ENCODE measurements at places on chromosomes 7 and 10.
A peak's percentile ranks its signal among the peaks of the same experiment; 100 is the strongest.

DNA sequence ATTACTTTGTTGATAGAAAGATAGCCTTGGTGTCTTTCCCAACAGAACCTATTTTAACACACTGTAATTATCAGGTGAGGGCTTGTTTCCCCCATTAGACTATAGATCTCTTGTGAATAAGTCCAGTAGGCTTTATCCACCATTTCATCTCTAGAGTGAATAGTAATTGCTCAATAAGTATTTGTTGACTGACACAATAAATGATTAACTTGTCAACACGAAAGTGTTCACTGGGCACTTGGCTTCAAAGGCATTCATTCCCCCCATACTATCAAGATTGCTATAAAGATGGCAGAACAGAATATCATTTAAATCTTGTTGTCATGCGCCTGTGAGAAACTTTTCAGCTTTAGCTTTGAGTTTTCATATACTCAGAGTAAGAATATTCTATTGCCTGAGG is 424.5 kb upstream of the LRRTM3 start:
- DNase-seq = no peak

DNA sequence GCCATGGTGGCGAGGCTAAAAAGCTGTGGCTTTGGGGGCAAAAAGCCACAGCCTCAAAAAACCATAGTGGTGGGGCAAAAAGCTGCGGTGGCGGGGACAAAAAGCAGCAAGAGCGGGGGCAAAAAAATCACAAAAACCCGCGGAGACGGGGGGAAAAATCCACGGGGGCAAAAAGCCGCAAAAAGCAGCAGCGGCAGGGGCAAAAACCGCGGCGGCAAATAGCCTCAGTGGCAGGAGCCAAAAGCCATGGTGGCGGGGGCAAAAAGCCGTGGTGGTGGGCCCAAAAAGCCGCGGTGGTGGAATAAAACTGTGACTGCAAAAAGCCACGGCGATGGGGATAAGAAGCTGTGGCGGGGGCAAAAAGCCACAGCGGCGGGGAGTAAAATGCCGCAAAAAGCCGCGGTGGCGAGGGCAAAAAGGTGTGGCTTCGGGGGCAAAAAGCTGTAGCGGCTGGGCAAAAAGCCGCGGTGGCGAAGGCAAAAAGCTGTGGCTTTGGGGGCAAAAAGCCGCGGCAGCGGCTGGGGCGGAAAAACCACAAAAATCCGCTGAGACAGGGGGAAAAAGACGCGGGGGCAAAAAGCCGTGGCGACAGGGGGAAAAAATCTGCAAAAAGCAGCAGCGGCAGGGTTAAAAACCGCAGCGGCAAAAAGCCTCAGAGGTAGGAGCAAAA is 526.6 kb downstream of the ZNF33B start:
- DNase-seq = no peak

DNA sequence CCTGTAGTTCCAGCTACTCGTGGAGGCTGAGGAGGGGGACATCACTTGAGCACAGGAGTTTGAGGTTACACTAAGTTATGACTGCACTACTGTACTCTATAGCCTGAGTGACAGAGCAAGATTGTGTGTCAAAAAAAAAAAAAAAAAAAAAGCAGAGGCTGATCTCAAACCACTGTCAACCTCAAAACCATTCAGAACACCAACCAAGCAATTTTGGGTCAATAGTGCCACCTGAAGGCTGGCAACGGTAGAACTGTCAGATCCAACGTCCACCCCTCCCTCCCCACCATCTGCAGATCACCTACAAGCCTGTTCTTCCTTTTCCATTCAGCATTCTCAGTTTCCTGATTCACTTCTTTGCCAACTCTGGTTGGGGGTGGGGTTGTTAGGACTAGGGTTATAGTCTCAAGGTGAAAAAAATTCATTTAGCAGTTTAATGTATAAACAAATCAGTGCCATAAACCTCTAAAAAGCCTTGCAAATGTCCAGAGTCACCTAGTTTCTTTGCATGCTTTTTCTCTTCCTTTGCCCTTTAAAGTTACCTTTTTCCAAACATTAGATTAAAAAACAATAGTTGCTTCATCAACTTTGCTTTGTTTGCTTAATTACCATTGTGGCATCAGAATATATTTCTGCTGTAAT is 2.6 kb downstream of the MRPS33 start:
- DNase-seq = peak; percentile 77

DNA sequence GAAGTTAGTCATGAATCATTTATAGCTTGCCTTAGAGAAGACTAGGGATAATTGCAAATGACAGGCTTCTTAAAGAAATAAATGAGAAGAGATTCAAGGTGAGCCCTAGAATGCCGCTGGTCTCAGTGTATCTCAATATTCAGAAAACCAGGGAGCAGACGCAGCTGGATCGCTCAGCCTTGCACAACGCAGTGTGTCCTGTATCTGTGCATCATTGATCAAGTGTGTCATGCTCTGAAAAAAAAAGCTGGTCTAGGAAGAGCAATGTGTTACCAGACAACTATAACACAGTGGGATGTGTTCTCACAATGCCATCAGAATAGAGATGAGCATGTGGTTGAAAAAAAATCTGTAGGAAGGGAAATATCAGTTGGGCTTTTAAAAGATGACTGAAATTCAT is 230.1 kb downstream of the CALN1 start:
- no peak for DNase-seq

DNA sequence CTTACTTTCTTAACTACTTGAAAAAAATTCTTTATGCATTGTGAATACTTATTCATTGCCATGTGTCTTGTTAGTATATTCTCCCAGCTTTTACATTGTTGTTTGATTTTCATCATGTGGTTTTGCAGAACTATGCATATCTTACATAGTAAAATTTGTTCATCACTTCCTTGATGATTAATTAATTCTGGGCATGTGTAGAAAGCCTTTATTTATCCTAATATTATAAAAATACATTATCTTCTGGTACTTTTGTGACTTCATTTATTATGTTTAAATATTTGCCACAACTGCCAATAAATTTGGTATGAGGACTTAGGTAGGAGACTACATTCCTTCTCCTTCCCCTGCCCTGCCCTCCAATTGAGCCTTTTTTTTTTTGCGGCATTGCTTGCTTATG is 166.0 kb upstream of the ZNF32 start:
- no peak for DNase-seq

DNA sequence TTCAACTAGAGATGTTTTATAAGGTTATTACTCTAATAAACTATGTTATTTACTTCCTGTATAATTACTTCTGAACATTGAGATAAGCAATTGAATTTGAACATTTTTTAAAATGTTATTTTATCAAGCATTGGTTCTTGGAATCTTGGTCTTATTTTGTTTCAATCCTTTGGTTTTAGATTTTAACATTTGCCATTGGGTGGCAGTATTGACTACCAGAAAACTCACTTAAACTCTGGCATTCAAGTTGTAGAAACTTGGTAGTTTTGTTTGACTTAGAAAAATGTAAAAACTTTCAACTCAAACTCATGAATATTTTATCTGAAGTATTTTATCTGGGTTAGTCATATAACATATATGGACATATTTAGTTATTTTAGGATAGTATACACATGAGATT is 48.1 kb downstream of the ATRNL1 start:
- no peak for DNase-seq

GRCh38 chr10:67110286-67110685 is 184.4 kb downstream of the LRRTM3 start:
- DNase-seq = no peak

DNA sequence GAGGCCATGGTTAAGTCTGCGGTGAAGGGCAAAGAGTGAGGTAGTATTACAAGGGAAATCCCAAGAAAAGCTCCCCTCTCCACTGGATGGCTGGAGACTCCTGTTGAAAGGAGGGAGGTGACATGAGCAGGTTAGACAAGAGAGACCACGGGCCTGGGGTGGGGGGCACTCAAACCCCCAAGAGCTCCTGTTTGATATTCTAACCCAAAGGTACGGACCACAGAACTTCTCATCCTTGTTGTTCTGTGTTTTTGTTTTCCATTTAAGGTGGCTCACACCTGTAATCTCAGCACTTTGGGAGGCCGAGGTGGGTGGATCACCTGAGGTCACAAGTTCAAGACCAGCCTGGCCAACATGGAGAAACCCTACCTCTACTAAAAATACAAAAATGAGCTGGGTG is 11.6 kb downstream of the VSTM4 start:
- no peak for DNase-seq

GRCh38 chr7:77276120-77276519 is 76.5 kb upstream of the FGL2 start:
- DNase-seq = no peak

- no peak for DNase-seq
These were observed 409.7 kb upstream of the NFE2L3 start for GRCh38 chr7:25742316-25742715.

DNA sequence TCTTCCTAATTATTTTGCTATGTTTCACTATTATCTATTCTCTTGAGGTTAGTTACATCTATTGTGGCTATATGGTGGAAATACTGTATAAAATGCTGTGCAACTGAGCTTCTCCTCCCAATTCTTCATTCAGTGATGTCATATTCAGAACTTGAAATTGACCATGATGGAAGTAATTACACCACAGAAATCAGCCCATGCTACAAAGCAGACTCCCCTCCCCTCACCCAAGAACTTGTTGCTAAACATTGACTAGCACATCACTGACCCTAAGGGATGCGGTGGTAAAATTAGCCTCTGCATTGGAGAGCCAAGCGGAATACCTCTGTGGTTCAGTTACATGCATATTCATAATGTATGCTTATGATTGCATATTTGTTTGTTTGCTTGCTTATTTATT is 8.8 kb downstream of the CALD1 start:
- no peak for DNase-seq

DNA sequence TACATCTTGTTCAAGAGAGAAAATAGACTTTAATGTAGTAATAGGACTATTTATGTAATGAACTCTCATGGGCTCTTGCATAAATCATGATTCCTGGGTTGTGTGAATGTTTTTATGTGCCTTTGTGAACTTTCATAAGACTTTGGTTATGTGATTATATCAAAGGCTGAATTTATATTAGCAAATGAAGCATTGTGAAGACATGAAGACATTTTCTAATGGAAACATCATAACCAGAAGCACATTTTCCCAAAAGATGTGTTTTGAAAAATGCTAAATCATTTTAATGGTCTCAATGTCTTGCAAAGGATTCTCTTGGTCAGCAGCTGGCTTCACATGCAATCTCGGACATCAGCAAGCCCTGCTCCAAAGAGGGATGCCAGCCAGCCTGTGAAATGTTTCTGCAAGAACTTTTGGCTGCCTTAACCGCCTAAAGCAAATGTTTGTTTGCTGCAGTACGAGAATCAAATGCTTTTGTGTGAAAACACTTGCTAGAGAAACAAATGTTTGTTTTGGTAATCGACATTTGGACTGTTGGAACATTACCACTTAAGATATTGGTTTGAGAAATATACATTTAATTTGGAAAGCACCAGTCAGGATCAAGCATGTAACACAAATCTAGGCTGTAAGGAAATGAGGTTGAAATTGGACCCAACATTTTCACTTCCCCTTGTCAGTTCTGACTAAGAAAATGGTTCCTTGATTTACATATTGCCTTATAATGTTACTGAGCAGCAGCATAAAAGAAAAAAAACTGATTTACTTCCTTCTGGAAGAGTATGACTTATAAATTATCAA is 102.1 kb downstream of the RTKN2 start:
- peak; percentile 5 for DNase-seq

- DNase-seq = no peak
These were observed 85.5 kb downstream of the WDR37 start for GRCh38 chr10:1141701-1142100.

- no peak for DNase-seq
These were observed 77.6 kb downstream of the FRMD4A start for GRCh38 chr10:14253079-14253478.

- DNase-seq = no peak
These were observed 142.7 kb downstream of the ADARB2 start for GRCh38 chr10:1594372-1595241.

DNA sequence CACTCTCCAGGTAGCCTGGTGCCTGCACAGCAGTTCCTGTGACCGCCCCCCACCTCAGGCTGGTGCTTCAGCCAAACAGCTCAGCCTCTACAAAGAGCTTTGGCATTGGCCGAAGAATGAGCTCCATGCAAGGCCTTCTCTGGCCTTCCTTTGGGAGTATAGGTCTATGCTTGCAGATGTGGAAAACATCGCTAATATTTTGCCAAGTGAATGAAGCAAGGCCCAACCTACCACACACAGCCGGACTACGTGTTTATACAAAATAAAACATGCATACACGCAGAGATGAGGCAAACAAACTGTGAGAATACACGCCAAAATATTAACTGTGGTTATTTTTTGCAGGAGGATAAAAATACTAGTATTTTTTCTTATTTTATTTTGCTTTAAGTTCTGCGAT is 416.2 kb upstream of the C7orf33 start:
- no peak for DNase-seq

DNA sequence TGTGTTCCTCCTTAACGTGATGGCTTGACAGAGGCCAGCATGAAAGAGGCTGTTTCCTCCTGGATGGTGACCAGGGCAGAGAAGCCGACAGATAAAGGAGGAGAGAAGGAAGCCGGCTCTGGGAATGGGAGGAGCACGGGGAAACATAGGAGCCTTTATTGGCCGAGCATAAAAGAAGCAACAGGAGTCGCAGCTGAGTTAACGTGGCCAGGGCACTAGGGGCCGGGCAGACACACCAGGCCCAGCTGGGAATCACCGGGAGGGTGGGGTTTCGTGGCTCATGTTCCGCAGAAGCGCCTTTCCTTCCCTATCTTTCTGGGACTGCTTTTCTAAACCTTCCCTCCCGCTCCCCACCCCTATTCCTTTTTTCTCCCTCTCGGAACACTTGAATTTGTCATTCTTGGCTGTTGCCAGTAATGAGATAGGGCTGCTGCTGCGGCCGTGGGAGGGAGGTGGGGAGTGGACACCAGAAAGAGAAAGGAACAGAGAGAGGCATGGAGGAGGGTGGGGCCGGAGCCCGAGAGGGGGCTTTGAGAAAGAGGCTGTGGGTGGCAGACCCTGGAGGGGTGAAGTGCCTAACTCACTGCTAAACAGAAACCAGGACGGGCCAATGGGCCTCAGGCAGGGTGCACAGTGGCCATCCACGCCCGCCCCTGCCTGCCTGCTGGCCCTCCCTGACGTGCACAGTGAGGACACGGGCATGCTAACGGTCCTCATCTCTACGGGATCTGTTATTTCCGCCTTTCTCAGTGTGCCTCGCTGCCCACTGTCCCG is 65.2 kb downstream of the COL13A1 start:
- peak; percentile 78 for DNase-seq
